ENCODE measurements at places on chromosomes 6 and 20.

DNA sequence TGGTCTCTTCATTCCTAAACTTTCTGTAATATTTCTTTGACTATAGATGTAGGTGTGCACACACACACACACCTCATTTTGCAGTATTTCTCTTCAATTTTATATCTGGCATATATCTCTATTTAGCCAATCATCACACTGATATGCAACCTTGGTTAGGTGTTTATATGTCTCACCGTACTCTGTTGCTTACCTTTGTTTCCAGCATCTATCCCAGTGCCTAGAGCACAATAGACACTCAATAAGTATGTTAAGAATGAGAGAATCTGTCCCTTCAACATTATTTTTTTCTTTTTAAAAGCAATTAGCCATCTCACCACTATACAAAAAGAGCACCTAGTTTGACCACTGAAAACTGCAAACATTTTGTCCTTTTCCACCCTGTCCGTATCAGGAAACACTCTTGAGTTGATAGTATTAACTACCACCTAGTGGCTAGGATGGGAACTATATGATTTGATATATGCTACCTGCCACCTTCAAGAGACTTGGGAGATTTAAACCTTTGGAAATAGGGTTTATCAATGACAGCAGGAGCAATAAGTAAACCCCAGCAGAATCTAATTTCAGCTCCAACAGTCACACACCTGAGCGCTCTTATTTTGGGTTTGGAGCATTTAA is 48.7 kb upstream of the RSPO3 start:
- DNase-seq = peak; percentile 23

GRCh38 chr6:29925727-29926412 is 16.5 kb upstream of the HLA-A start:
- DNase-seq = no peak

DNA sequence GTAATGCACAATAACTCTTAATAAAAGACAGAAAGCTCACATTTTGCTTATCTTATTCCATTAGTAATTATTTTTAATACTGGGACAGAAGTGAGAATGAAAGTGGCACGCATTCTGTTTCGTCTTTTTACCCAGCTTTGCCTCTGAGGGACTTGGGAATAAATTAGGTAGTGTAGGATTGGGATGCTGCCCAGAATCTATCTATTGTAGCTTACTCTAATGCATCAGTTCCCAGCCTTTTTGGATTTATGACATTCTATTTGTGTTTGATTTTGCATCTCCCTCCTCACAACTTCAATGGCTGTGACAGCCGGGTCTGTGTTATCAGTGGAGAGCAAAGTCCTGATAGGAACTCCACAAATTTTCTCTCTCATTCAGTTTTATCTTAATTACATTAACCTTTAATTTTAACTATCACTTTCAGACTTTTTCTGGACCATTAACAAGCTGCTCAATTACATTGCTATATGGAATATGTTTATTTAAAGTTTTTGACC is 62.9 kb upstream of the TULP4 start:
- DNase-seq = no peak

- DNase-seq = no peak
Observed at GRCh38 chr20:37954190-37954589, 51.3 kb downstream of the VSTM2L start.

- no peak for DNase-seq
Observed at GRCh38 chr20:34629342-34629741, 47.5 kb downstream of the PIGU start.

DNA sequence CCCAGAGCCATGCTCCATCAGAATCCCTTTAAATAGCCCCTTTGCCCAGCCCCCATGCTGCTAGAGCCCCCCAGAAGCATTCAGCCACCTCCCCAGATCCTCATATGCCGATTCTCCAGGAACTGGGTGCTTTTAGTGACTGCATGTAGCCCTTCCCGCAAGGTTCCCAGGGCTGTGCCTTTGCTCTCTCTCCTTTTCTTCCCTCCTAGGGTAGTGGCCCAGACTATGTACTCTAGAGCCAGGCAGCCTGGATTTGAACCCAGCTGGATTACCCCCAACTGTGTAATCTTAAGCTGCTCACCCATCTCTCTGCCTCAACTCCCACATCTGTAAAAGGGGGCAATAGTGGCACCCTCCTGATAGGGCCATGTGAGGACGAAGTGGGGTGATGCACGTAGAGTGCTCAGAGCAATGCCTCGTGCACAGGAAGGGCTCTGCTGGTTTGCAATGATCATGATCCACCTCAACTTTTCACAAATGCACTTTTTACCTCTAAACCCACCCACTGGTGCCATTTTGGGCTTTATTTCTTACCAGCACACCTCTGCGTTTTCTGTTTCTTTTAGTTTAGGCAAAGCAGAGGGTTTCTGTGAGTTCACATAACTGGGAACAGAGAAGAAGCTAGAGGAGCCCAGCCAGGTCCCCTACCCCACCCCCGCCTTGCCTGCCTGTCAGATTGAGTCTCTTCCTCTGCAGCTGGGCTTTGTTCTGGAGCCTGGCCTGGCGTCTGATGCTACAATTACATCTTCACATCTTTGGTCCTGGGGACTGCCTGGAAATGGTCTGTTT is 396.5 kb downstream of the RNGTT start:
- no peak for DNase-seq

DNA sequence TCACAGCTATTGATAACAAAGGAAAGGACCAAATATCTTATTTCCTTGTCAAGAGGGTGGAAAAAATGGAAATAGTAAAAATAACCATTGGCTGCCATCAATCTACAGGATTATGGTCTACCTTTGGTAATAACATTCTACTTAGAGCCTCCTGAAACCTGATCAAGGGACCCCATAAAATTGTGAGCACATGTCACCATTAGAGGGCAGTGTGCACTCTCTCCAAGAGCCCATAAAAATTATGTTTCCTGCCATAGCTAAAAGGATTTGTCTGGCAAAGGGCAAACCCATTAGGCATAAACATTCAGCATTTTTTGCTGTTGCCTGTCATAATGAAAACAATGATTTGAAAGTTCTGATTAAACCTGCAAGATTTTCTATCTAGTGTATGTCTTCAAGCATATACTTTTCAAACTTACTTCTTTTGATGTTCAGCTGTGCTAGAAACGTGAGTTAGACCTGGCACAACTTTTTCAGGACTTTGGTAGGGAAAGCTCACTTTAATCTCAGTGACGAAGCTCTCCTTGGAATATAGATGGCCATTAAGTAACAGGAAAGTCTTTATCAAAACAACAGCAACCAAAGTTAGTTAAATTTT is 120.7 kb upstream of the ZFP64 start:
- DNase-seq = peak; percentile 47

All from fibroblast of the conjunctiva (primary cell).